ENCODE measurements at places on chromosomes 1 and 21.

- DNase-seq = no peak
Measured at GRCh38 chr1:41024953-41025352, 3.4 kb upstream of the SLFNL1 start.

GRCh38 chr1:17630986-17631385 lies 91.5 kb downstream of the ARHGEF10L start:
- DNase-seq = no peak

DNA sequence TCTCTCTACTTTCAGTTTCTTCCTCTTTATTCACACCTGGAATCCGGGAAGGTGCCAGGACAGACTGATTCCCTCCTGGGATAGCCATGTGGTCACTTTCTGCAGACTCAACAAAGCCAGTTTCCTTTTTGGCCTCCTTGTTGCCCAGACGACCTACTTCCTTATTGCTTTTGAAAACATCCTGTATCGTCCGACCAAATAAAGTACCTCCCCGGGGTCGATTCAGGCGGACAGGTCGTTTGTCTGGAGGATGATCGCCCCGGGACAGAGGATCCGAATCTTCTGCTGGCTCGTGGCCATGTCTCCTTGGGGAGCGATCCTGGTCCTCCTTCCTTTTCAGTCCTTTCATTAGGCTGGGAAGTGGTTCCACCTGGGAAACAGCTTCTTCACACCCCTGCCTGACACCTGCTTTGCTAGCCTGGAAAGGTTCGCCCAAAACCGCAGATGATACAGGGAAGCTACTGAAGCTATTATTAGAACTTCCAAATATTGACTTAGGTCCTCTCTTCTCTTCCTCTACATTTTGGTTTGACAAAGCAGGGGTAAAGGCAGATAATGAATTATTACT lies 1.2 kb downstream of the MCM3AP start:
- no peak for DNase-seq

DNA sequence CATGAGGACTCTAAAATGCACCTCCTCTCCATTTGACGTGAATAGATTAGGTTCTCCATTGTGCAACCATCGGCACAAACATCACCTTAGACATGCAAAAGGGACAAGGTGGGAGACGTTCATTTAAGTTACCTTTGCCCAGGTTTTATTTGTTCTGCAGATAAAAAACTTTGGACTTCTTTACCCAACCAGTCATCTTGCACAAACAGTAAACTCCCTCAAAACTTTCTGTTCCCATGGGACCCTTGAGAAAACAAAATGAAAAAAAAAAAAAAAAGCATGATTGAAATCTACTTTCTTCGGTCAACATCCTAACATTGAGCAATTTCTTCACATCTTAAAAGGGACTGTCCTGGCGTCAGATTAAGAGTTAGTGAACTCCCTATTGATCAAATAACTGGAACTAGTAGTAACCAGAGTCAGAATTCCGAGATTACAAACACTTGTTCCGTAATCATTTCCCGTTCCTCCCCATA lies 31.4 kb upstream of the PROX1 start:
- DNase-seq = no peak

DNA sequence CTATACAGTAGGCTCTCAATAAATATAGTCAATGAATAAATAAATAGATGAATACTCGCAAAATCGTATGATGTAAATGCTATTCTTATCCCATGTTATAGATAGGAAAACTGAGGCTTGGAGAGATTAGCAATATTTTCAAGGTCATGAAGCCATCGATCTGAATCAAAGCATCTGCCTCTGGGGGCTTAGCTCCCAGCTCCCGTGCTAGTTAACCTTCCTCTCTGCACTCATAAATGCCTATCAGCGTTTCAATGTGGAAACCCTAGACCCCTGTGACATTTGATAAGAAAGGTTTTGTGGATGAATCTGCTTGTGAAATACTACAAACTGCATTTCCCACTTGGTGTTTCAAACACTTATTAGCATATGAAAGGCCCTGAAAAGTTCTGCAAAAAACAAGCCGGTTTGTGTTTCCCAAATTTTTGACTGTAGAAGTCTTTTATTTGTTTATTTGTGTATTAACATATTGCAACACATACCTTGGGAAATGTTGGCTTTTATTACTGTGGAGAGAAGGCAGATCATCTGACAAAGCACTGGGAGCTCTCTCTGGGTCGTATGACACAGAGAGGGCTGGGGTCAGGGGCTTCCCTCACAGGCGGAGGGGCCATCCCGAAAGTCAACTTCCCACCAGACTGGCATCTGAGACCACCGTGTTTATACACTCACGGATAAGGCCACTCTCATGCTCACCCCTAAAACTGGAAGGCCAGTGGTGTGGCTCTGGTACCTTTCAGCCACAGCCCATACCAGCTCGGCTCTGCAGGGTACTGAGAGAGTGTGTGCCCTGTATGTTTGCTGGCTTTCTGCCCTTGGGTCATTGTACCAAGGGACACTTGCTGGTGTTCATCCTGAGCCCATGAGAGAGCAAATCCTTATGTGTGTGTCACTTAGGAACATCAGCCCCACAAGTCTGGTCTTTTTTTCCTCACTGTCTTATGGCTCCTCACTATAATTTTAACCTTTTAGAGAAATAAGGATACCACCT lies 993 bp upstream of the PROK1 start:
- no peak for DNase-seq

GRCh38 chr1:18646091-18646785 lies 15.6 kb downstream of the PAX7 start:
- no peak for DNase-seq

DNA sequence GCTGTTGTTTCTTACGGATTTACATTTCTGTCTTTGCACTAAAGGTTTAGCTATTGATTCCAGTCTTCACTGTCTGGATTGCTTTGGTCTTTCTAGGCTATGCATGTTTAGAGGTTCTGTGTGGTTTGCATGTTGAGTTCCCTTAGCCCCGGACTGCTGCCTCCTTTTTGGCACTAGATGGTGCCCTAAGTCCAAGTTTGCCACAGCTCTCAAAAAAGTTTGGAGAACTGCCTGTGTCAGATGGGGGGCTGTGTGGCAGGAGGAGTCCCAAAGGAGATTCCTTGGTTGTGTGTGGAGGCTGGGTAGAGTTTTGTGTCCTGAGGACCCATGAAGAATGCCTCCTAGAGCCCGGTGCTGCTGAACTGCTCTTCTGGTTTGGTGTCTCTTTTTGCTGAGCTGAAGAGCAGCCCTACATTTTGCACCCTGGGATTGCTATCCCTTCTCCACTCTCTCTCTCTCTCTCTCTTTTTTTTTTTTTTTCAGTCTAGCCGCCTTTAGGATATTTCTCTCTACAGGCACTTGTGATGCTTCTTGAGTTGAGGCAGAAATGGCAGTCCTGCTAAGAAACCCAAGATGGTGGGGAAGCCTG lies 74.4 kb downstream of the PTGS2 start:
- DNase-seq = no peak

DNA sequence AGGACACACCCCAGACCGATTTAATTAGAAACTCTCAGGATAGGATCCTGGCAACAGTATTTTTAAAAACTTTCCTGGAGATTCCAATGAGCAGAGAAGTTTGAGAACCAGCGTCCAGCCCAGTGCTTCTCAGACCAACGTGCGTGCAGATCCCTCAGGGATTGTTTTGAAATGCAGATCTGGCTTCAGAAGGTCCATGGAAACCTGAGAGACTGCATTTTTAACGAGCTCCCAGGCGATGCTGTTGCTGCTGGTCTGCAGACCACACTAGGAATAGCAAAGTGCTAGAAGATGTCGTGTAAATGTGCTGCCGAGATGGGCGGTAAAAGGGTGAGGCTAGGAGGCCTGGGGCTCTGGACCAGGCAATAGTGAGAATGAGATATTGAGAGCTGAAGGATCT lies 18.4 kb upstream of the CASQ1 start:
- no peak for DNase-seq

DNA sequence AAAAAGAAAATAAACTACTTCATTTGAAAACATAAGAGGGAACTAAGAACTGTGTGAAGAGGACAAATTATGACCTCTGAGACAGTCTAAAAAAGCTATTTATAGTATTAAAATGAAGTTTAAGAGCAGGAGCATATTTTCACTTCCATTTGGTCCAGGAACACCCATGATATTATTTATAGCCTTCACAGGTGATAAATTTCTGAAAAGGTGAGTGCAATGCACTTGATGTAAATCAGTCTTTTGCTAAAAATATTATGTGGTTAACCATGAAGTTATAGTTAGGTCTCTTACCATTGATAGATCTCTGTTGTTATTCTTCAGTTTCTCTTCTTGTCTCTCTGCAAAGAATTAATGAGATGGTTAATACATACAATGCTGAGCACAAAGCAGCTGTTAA lies 14.7 kb downstream of the TMCO1 start:
- DNase-seq = no peak

- DNase-seq = no peak
Measured at GRCh38 chr1:152029144-152029928, 7.5 kb downstream of the S100A11 start.

DNA sequence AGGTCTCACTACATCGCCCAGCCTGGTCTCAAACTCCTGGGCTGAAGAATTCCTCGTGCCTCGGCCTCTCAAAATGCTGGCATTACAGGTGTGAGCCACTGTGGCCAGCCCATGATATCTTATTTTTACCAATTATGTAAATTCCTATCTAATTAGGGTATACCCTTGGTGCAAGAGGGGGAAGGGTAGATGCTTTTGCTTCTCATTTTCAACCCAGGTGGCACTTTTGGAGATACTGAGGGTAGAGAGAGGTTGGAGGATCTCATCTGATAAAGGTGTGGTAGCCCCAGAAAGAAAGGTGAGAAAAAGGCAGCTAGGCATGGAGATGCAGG lies 17.4 kb downstream of the ENSA start:
- no peak for DNase-seq

- DNase-seq = no peak
Measured at GRCh38 chr1:27879374-27880082, 7.2 kb downstream of the THEMIS2 start.

DNA sequence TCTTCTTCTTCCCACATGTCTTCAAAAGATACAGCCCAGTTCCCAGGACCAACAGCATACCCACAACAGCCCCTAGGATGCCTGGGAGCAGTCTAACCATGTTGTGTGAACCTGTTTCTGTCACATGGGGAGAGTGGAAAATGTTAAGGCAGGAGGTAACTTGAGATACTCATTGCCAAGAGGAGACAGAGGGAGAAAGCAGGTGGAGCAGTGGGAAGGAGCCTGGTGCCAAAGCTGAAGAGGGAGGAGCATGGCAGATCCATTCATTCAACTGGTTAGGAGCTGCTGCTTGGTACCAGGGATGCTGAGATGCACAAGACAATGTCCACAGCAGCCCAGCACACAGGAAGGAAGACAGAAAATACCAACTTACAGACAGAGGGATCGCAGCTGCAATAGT lies 149.8 kb upstream of the ETV3 start:
- no peak for DNase-seq

GRCh38 chr1:35603468-35603867 lies 30.4 kb downstream of the TFAP2E start:
- no peak for DNase-seq

GRCh38 chr1:167442142-167442848 lies 76.0 kb downstream of the CD247 start:
- DNase-seq = peak; percentile 44

GRCh38 chr1:112264010-112264409 lies 132.0 kb upstream of the CTTNBP2NL start:
- DNase-seq = no peak

DNA sequence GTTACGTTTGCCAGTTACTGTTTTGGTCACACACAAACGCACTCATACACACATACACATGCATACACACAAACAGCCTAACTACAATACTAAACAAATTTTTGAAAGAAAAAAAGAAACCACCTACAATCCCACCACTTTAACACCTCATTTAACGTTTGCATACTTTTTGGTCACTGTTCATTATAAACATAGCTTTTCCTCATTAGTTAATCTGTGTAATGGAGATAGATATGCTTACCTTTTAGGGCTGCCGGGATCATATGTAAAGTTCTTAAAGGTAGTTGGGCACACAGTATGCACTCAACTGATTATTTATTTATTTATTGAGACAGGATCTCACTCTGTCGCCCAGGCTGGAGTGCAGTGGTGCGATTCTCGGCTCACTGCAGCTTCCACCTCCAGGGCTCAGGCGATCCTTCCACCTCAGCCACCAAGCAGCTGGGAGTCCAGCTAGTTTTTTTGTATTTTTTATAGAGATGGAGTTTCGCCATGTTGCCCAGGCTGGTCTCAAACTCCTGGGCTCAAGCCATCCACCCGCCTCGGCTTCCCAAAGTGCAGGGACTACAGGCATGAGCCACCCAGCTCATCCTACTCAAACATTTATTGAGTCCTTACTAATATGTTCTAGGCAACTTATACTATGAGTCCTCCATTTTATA lies 677 bp upstream of the BCL10 start:
- DNase-seq = no peak

DNA sequence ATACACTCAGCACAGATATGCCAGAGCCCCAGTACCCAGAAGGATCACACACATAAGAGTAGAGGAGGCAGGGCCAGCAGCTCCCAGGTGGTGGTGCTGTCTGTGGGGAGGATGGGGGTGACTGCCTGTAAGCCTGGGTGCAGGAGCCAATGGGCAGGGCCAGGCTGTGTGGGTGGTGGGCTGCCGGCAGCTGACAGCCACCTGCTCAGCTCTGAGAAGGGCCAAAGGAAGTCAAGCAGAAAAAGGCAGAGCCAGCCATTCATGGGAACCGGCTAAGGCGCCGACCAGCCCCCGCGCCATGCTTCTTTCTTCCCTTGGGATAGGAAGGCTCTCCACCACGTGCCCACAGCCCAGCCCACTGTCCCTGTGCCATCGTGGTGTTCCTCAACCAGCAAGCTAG lies 14.1 kb downstream of the PIK3C2B start:
- no peak for DNase-seq
